GDM1 (cell line): ENCODE measurements at places on chromosomes 5 and 9.

- DNase-seq, result no peak
These were observed 87.3 kb downstream of the HRH2 start for GRCh38 chr5:175745210-175745609.

DNA sequence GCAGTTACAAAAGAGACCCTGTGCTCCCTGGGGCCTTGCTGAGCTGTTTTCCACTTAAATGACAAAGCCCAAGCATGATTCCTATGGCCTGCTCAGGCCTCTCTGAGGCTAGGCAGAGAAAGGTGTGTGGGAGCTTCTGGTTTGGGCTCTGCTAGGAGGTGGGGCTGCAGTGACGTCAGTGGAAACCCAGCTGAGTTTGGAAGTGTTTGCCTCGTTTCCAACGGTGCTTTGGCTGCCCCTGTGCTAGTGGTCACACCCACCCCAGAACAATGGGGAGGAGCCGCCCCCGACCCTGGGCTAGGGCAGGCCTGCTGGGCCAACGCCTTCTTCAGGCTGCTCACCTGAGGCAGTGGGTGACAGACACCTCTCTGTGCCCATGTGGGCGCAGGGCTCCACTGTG, 10.4 kb downstream of the ANGPTL2 start:
- DNase-seq, result no peak

- DNase-seq, result no peak
These were observed 233.7 kb upstream of the MSX2 start for GRCh38 chr5:174490728-174491127.

- DNase-seq, result no peak
These were observed 13.9 kb upstream of the ANXA6 start for GRCh38 chr5:151171529-151171928.

DNA sequence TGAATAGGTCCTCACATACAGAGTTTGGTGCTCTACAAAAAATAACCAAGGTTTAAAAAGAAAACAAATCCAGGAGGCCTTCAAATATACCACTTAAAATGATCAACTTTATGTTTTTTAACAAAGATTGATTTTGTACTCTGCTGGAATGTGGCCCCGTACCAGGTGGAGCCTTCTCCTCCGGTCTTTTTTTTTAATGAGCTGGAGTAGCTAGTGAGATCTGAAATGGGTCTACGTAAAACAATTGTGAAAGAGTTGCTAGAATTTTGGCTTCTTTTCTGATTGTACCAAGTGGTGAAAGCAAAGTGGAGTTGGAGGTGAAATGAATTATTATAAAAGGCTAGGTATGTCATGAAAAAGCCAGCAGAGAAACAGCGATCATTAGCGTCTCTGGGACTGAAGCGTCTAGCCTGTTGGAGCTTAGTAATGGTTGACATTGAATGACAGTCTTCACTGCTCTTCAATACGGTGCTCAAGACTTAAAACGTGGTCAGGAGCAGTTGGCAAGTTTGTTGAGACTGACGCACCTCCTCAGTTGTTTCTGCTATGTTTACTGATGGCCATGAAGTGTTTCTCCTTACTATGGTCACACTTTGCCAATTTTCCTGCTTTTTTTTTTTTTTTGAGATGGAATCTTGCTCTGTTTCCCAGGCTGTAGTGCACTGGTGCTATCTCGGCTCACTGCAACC, 84.4 kb downstream of the DAPK1 start:
- DNase-seq, result no peak

DNA sequence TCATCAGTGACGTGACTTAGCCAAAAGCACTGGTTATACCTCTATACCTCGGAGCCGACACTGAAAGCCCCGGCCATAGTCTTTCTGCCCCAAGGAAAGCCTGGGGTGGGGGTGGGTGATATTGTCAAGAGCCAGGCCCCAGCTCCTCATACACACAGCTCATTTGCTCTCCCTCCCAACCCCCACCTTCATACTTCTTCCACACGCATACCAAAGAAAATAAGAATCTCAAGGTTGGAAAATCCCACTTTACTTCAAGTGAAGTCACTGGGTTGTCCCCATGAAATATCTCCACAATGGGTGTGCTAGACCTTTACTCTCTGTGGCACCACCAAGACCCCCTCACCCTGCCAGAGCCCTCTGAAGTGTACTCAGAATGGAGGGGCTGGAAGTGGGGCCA, 27.1 kb upstream of the MGAT1 start:
- DNase-seq, result no peak

DNA sequence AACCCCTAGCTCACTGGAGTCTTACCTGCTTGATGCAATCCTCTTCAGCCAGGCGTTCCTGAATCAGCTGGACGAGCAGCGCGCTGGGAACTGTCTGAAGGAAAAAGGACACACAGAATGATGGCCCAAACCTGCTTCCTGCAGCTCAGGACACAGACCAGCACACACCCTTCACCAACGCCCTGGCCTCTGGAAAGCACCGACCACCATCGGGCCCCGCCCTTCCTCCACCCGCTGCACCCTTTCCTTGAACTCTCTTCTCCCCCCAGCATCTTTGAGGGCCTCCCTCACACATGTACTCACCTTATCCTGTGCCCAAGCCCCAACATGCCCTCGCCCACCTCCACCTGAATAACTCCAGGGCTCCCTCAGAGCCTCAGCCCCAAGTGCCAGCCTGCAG, 23.3 kb downstream of the AK8 start:
- DNase-seq, result no peak

- no peak for DNase-seq
These were observed 265.2 kb downstream of the MAT2B start for GRCh38 chr5:163770625-163771024.

- DNase-seq, result no peak
These were observed 45.0 kb upstream of the ABL1 start for GRCh38 chr9:130789747-130790672.

- no peak for DNase-seq
These were observed 25.7 kb upstream of the RIOK2 start for GRCh38 chr5:97208714-97209113.

GRCh38 chr5:112929336-112930081, 7.5 kb upstream of the REEP5 start:
- no peak for DNase-seq

GRCh38 chr5:37837414-37838032, 2.3 kb downstream of the GDNF start:
- peak; percentile 58 for DNase-seq

- no peak for DNase-seq
These were observed 353.8 kb downstream of the NFIB start for GRCh38 chr9:13960011-13960765.

DNA sequence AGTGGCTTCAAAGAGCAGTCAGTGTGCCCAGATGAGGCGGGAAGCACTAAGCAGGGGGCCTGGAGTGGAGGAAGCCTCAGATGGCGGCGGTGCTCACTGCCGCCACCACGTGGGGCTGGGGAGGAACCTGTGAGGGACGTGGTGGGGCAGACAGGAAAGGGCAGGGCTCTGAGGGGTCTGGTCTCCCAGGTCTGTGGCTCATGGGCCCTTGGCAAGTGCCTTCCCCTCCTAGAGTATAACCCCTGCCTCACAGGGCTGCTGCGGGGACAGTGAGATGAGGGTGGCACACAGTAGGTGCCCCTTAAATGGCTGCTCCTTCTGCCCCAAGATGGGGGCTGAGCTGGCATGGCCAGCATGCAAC, 26.6 kb downstream of the NR5A1 start:
- DNase-seq, result no peak

- no peak for DNase-seq
These were observed 212.9 kb upstream of the RASA1 start for GRCh38 chr5:87054821-87055220.

- DNase-seq, result no peak
These were observed 28.0 kb downstream of the OSTF1 start for GRCh38 chr9:75116306-75116705.
